A549 (cell line): ENCODE measurements at places on chromosomes 3 and 15.

DNA sequence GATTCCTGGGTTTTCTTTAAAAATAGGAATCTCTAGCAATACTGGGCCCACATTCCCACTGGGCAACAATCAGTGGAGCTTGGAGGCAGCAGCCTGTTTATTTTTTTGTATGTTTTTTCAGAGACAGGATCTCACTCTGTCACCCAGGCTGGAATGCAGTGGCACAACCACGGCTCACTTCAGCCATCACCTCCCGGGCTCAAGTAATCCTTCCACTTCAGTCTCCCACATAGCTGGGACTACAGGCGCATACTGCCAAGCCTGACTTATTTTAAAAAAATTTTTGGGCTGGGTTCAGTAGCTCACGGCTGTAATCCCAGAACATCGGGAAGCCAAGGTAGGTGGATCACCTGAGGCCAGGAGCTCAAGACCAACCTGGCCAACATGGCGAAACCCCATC lies 29.1 kb upstream of the GNB5 start:
- DNase-seq, result no peak

DNA sequence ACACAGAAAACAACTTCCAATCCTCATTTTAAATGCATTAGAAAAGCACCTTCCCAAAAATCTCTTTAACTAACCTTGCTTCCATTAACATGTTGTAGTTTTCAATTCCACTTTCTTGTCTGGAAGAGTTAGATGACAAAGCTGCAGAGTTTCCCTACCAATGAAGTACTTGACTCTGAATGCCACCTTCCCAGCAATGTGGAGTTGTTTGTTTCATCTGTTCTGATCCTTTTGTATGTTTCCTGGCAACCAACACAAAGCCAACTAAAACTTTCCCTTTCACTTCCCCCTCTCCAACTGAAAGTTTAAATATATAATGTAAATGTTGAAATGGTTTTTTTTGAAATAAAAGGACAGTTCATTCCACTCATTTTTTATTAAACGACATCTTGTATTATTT lies at the start of gene WDR49:
WDR49 (minus strand) TSS at position 183 of the 400 bp plus-strand sequence. CDS start 517 bp downstream, outside the sequence.
- no peak for DNase-seq

GRCh38 chr3:189038773-189039745 lies 132.7 kb upstream of the TPRG1 start:
- no peak for DNase-seq

- DNase-seq, result no peak
Measured at GRCh38 chr3:52121464-52121805, 32.8 kb downstream of the POC1A start.

DNA sequence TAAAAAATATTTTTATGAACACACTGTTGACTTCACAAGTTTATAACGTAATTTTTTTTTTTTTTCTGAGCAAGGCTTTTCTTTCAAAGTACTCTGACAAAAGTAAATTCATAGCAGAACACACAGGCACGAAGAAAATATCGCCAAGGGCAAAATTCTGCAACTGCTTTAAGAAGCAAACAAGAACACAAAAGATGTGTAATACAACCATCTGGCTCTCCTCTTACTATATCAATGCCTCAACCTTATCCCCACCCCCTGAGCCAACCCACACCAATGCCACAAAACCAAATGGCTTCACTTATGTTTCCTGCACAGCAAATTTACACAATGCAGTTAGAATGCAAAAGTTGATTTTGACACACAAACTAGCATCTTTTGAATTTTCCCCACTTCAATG lies 274.2 kb downstream of the FOXP1 start:
- no peak for DNase-seq

- DNase-seq, result no peak
Measured at GRCh38 chr3:102057781-102058421, 208.6 kb downstream of the NFKBIZ start.

GRCh38 chr15:64527263-64527984 lies 67.0 kb downstream of the ZNF609 start:
- DNase-seq, result peak; percentile 38

DNA sequence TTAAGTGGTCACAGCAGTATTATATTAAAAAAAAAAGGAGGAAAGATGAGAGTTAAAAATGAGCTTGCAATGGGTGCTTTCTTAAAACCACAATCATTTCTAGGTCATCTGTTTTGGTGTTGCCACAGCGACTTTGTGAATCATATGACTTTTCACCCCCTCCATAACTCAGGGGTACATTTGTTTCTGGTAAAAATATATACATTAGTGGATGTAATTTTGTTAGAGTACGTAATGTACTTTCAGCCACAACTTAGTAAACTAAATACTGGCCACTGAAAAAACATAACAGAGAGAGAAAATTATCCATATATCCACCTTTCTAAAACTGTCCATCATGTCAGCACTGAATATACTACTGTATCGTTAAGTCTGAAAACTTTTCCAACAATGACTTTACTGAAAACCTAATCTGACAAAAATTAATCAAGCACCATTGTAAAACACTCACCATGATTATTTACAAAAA lies 3.4 kb downstream of the ANKRD28 start:
- peak; percentile 33 for DNase-seq

DNA sequence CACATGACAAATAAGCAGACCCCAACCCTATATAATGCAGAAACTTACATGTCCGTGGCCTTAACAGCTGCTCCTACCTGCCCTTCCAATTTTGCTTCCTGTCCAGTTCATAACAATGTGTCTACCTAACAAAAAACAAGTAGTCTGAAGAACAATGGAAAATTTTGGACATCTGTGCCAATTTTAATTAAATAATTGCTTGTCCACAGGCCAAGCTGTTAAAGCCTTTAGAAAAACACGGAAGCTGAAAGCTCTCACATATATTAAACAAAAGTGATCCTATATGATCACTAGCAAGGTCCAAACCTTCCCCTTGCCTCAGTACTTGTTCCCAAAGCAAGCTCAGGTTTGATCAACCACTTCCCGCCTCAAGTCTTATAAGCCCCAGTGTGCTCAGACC lies 37.1 kb downstream of the MAGI1 start:
- DNase-seq, result no peak
